ENCODE measurements at places on chromosomes 4 and X.
A peak's percentile ranks its signal among the peaks of the same experiment; 100 is the strongest.

DNA sequence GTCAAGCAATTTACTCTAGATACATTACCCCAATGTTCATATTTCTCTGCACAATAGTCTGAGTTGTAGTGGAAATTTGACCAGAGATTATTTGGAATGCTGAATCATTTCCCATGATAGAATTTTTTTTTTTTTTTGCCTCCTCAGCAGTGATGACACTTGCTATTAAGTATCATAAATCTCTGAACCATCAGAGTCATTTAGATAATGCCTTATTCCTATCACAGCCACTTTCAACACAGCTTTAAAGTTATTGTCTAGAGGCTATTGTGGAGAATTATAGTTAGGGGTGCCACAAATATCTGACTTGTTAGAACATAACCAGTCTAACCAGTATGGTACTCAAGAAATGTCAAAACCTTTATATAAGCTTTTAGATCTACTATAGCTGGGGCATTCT, 79.8 kb downstream of the LCORL start:
- no peak for DNase-seq

DNA sequence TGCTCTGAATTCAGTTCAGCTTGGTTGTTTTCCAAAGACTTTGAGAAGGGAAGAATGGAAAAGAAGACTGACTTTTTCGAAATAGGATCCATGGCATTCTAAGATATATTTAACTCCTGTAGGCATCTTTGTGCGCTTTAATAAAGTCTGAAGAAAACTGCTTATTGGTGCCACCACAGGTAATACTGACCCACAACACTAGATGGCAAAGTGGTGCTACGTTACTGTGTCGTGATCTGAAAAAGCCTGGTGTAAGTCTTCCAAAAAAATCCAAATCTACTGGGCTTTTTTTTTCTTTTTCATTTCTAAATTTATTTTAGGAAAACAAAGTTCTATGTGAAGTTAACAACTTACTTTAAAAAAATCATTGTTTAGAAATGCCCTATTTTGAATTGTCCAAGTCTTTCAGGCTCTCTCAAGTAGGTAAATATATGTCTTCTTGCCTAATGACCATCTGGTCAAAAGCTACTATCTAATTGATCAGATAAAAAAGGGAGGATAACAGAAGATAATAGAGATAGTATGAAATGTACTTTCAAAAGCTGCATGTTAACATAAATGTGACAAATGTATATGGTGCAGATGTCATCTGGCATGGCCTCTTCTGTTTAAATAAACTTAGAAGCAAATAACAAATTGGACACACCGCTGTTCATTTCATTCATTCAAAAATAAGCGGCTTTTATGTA, 47.0 kb upstream of the MID1IP1 start:
- DNase-seq = peak; percentile 23

DNA sequence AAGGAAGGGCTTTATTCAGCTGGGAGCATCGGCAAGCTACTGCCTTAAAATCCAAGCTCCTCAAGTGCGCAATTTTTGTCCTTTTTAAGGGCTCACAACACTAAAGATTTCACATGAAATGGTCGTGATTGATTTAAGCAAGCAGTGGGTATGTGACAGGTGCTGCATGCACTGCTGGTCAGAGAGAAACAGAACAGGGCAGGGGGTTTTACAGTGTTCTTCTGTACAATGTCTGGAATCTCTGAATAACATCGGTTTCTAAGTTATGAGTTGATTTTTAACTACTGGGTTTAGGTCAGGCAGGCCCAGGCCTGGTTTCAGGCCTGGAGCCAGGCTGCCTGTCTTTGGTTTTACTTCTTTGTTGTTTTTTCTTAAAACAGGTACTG, 6.0 kb downstream of the UGT2B17 start:
- no peak for DNase-seq

- DNase-seq = no peak
These were observed 34.7 kb upstream of the MAB21L2 start for GRCh38 chr4:150547154-150547838.

GRCh38 chr4:82473621-82474164, 43.3 kb downstream of the ENOPH1 start:
- DNase-seq = no peak

DNA sequence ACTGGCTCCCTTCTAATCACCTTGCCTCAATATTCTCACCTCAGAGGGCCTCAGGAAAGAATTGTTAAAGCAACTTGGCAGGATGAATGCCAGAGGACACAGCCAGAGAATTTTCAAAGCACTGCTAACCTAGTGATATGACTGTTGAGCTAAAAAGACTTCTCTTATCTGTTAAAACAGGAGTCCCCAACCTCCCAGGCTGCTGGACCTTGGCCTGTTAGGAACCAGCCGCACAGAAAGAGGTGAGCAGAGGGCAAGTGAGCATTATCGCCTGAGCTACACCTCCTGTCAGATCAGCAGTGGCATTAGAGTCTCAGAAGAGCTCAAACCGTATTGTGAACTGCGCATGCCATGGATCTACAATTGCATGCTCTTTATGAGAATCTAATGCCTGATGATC, 1.7 kb upstream of the KCNE5 start:
- no peak for DNase-seq

GRCh38 chr4:37767546-37767945, 58.9 kb upstream of the PGM2 start:
- DNase-seq = peak; percentile 23

- no peak for DNase-seq
These were observed 47.3 kb upstream of the RAB9B start for GRCh38 chrX:103879339-103879738.
